ENCODE measurements at places on chromosomes 3 and 15. TPM values are rescaled to one million over a fixed set of nuclear protein-coding genes. Genes with fewer than 3 reads are reported as not detected.

- no peaks in the 10 kb centered on the region for H3K27me3 ChIP-seq
- H3K27ac ChIP-seq = no peak overlapping the region
- no peaks in the 10 kb centered on the region for H3K4me1 ChIP-seq
These were observed 27.3 kb upstream of the PLA2G4D start for GRCh38 chr15:42121682-42122081.

DNA sequence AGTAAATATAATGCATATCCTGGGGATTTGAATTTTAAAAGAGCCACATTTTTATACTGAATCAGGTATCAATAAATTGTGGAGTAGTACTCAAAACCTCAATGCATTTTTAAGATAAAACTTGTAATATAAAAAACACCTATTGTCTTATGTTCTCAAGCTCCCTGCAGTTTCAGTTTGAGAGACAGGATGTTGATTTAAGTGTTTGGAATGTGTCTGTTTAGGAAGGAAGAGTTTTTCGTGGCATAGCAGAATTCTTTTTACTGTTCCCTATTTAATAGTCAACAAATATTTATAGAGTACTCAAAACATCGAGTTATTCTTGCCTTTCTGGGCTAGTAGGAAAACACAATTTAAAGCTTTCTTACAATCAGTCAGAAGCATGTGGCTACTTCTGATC lies 146.1 kb upstream of the BCHE start:
- no peaks in the 10 kb centered on the region for H3K27me3 ChIP-seq
- H3K4me3 ChIP-seq = no peak overlapping the region
- H3K4me1 ChIP-seq = no peaks in the 10 kb centered on the region
- H3K36me3 ChIP-seq = no peaks in the 10 kb centered on the region

DNA sequence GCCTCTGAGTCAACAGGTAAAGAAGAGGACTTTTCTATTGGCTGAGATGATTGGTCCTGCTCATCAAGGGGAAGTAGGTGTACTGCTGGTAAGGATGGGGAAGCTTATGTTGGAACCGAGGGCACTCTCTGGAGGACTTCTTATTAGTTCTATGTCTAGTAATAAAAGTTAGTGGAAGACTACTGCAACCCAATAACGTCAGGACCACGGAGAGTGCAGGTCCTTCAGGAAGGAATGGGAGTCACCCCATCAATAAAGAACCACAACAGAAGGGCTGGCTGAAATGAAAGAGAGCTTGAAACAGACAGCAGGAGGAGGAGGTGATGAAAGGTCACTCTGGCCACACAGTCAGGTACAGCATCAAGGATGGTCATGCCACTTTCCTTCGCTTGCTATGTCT lies 68.8 kb upstream of the PRR23E start:
- peaks cover 25% of the 10 kb centered on the region for H3K27me3 ChIP-seq
- no peak for DNase-seq
- H3K27ac ChIP-seq = no peak overlapping the region

The PCNP gene
- 149 TPM for total RNA-seq

DNA sequence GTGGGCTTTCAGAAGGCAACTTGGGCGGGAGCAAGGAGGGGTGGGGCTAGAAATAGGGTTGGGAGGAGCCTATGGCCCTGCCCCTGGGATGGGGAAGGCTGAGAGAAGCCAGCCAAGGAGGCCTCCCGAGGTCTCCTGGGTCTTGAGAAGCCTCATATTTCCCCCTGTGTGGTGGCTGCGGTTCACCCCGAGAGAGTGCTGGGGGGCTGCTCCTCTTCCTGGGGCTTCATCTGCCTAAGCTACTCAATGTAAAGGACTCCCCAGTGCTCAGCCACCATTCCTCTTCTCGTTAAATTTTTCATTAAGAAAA lies 174.3 kb downstream of the SMAD6 start:
- no peaks in the 10 kb centered on the region for H3K36me3 ChIP-seq
- no peak for DNase-seq
- H3K27me3 ChIP-seq = peaks cover 6% of the 10 kb centered on the region
- no peak overlapping the region for H3K4me3 ChIP-seq
- no peak overlapping the region for H3K27ac ChIP-seq

The EPHB1 gene
- 3.8 TPM for total RNA-seq

The GNAT1 gene
- not detected for total RNA-seq

The MNS1 gene
- total RNA-seq = 0.62 TPM

DNA sequence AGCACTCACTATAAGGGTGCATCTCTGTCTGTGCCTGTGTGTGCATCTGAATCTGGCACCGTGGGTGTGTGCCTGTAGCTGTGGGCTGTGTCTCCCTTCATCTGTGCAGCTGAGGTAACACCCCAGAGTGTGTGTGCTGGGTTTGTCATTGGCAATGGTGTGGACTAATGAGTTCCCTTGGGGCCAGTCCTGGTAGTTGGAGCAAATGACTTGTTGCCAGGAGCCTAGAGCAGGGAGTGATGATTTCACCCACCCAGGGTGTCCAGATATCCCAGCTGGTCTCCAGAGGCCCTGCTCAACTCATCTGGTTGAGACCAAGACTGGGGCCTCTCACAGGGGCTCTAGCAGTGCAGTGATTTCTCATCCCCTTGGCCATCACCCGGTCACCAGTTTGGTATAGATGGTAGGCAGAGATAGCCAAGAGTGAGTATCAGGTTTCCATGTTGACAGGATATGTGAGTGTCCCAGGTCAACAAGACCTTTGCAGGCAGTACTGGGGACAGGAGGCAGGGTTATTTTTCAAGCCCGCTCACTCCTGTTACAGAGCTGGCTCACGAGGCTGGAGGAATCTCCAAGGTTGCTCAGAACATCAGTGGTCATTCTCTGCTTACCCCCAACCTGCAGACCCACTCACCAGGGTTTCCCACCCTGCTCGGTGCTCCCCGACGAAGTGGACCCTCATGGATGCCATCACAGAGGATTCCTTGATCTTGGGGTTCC lies 4.1 kb upstream of the HDAC11 start:
- no peak for DNase-seq
- peaks cover 4% of the 10 kb centered on the region for H3K27me3 ChIP-seq
- no peak overlapping the region for H3K27ac ChIP-seq
- peaks cover 2% of the 10 kb centered on the region for H3K36me3 ChIP-seq
- H3K4me3 ChIP-seq = no peak overlapping the region

The SPSB4 gene
- total RNA-seq = not detected
